ENCODE measurements at places on chromosomes 3 and 15. TPM values are rescaled to one million over a fixed set of nuclear protein-coding genes. Genes with fewer than 3 reads are reported as not detected.

The FETUB gene
- not detected for total RNA-seq

The KIF15 gene
- total RNA-seq: 10.6 TPM

The CADPS gene
- total RNA-seq: 3.3 TPM

The FAM43A gene
- 11.0 TPM for total RNA-seq

The UNC13C gene
- total RNA-seq: 2.7 TPM

The PLOD2 gene
- total RNA-seq: 86.0 TPM

The C3orf70 gene
- total RNA-seq: 3.0 TPM

The SLC28A1 gene
- total RNA-seq: 0.20 TPM

The C2CD4A gene
- not detected for total RNA-seq

The IFRD2 gene
- total RNA-seq: 40.2 TPM

The SNAPC5 gene
- total RNA-seq: 18.5 TPM

The KBTBD12 gene
- total RNA-seq: 0.07 TPM

The ATP13A5 gene
- not detected for total RNA-seq

The TM6SF1 gene
- not detected for total RNA-seq

The CD276 gene
- 178 TPM for total RNA-seq

- peak; percentile 45 for DNase-seq
Observed at GRCh38 chr15:65981837-65982626, 112.7 kb downstream of the RAB11A start.

- DNase-seq: no peak
Observed at GRCh38 chr3:193572426-193572908, 17.8 kb upstream of the ATP13A4 start.

GRCh38 chr3:163056874-163057497 lies 1560.4 kb downstream of the OTOL1 start:
- DNase-seq: peak; percentile 46

DNA sequence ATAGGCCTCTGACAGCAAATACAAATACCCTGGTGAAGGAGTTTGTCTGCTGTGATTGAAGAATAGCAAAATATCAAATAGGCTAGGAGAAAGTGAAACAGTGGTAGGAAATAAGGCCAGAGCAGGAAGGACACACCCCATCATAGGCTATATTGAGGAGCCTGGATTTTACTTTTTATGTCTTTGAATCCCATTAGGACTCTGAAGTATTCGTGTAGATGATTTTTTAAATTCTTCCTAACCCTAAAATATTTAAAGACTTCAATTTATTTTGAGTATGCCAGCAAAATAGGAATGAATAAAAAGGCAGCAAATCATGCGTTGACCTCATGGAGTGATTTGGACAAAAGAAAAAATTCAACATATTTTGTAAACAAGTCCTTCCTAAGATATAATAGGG lies 562.8 kb downstream of the NAALADL2 start:
- DNase-seq: no peak

GRCh38 chr15:69660114-69660513 lies 207.5 kb downstream of the RPLP1 start:
- no peak for DNase-seq

GRCh38 chr15:25739687-25740121 lies 123.4 kb downstream of the ATP10A start:
- DNase-seq: no peak

DNA sequence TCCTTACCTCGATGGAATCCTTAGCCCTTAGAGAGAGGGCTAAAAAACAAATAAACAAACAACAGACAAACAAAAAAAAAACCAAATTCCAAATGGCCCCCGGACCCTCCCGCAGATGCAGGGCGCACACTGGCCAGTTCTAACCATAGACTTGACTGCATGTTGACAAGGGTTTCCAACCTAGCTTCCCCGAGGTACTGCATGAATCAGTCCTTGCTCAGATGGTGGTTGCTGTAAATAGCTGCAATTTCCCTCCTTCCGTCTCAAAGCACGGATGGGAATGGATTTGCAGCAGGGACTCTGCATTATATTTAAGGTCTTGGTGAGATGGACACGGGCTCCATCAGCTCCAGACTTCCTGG lies 162.8 kb downstream of the CD47 start:
- no peak for DNase-seq

DNA sequence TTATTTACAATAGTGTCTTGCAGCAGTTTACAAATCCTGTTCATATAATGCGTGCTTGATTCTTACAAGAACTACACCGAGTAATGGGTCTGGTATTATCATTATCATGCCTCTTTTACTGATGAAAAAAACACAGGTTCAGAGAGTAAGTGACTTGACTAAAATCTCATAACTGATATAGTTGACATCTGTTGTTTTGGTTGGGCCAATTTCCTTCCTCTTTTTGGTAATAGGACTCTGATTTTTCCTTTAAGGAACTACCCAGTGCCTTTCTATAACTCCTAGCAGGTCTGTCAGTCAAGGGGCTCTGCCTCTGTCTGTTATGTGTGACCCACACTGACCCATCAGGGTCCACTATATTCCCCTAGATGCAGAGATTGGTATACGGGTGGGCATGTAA lies 14.6 kb upstream of the BLOC1S6 start:
- DNase-seq: no peak

DNA sequence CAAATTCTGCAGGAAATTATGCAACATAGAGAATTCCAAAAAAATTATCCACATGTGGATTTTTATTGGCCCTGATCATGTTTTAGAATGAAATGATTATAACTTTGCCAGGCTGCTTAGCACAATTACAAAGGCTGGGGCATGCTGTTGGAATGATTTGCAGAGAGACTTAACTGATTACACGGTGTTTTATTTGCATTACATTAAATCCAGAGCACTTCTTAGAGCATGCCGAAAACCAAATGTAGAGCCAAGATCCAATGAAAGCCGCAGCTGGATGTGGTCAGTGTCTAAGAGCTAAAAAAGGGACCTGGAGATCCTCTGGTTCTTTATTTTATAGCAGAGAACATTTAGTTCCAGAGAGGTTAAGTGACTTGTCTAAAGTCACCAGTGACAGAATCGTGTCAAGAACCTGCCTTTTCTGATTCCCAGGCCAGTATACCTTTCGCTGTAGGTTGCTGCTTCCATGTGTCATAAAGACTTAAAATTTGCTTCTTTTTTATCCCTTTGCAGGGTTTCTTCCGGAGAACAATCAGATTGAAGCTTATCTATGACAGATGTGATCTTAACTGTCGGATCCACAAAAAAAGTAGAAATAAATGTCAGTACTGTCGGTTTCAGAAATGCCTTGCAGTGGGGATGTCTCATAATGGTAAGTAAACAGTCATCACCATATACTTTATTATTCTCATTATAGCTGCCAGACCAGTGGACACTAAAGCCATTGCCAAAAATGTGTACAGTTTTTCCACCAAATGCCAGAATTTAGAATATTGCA lies 92.0 kb upstream of the TSEN2 start:
- no peak for DNase-seq

DNA sequence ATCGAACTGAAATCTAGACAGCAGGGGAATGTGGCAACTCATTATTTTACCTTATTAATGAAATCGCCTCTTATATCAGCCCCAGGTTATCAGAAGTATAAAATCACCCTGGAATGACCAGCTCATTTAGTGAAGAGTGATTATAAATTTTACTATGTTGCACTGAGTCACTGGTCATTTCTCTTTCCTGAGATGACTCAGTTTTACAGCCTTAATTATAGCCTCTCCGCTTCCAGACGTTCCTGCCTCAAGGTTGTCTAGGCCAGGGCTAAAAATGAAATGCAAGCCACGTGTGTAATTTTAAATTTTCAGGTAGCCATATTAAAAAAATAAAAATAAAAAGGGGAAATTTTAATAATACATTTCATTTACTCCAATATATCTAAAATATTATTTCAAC lies 33.3 kb downstream of the DET1 start:
- no peak for DNase-seq

GRCh38 chr3:64098670-64099069 lies 75.4 kb upstream of the PSMD6 start:
- no peak for DNase-seq

- DNase-seq: no peak
Observed at GRCh38 chr15:73709686-73710085, 25.5 kb downstream of the CD276 start.

GRCh38 chr3:58206406-58207011 lies 4.3 kb downstream of the DNASE1L3 start:
- DNase-seq: no peak

DNA sequence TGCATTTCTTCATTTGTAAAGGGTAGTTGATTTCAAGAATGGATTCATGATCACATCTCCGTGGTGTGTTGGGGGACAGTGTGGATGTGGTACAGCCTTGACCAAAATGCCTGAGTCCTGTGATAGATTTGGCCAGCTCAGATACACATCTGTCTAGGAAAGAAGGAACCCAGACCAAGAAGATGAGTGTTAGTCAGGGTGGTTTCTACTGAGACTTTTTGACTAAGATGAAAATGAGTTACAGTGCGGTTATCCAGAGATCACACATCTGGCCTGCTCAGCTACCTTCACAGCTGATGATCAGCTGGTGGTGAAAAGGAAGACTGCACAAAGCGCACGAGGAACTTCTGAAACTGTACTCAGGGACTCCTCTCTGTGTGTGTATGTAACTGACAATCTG lies 68.0 kb downstream of the FNDC3B start:
- no peak for DNase-seq

- DNase-seq: no peak
Observed at GRCh38 chr3:188272481-188273372, 118.8 kb downstream of the LPP start.

GRCh38 chr15:79640206-79640605 lies 208.1 kb downstream of the MINAR1 start:
- DNase-seq: no peak

- no peak for DNase-seq
Observed at GRCh38 chr3:11290743-11291680, 18.8 kb downstream of the ATG7 start.

DNA sequence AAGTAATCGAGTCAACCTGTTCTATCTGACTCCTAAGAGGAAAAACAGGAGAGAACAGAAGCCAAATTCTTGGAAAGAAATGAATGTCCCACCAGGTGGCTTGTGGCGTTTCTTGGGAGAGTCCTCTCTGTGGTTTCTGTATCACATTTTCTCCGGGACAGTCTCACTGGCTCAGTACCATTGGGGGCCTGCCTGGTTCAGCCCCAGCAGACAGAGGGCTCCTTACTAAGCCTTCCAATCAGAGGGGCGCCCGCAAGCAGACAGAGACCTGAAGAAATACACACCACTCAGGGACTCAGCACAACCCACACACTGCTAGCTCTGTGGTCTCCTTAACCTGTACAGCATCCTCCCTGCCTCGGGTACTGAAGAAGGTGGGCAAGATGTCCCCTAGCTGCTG lies 302.1 kb downstream of the TLE3 start:
- no peak for DNase-seq

GRCh38 chr3:157280786-157281185 lies 120.8 kb upstream of the CCNL1 start:
- no peak for DNase-seq

DNA sequence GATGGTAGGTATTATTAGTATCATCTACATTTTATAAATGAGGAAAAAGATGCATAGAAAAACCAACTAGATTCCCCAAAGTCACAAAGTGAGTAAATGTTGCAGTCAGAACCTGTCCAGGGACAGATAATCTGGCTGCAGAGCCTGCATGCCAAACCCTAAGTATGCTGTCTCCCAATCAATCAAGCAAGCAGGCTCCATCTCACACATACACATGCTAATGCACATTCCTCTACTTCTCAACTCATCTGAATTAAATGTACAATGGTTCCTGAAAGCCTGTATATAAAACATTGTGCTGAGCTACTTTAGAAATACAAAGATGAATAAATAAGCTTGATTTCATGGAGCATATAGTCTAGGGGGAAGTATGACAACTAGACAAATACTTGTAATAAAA lies 101.0 kb downstream of the CBLB start:
- no peak for DNase-seq

DNA sequence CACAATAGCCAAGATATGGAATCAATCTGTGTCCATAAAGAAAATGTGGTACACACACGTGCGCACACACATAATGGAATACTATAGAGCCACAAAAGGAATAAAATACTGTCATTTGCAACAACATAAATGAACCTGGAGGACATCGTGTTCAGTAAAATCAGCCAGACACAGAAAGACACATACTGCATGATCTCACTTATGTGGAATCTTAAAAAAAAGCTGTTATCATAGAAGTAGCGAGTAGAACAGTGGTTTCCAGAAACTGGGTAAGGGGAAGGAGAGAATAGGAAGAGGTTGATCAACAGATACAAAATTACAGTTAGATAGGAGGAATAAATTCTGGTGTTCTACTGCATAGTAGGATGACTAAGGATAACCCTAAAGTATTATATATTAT lies 11.1 kb downstream of the ATOSA start:
- DNase-seq: no peak

DNA sequence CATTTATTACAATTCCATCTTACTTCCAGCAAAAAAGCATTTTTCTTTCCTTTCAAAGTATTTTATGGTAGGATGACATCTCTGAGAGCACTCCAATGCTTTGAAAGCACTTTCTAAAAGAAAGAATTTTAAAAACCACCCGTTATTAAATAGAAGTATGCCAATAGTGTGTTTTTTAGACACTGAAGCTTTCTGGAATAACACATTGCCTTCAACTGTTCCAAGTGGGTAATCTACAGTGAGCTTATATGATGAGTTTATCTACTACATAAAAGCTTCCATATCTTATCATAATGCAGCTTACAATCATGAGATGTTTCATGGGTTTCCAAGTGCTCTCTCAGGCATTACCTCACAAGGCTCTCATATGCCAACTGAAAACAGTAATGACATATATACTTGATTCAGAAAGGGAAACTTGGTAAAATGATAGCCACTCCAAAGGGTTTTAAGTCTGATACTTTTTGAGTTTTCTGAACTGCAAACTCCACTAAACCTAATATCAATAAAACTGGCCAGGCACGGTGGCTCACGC lies 14.1 kb downstream of the CMTM6 start:
- no peak for DNase-seq

- DNase-seq: no peak
Observed at GRCh38 chr3:105504440-105504951, 137.8 kb downstream of the ALCAM start.

DNA sequence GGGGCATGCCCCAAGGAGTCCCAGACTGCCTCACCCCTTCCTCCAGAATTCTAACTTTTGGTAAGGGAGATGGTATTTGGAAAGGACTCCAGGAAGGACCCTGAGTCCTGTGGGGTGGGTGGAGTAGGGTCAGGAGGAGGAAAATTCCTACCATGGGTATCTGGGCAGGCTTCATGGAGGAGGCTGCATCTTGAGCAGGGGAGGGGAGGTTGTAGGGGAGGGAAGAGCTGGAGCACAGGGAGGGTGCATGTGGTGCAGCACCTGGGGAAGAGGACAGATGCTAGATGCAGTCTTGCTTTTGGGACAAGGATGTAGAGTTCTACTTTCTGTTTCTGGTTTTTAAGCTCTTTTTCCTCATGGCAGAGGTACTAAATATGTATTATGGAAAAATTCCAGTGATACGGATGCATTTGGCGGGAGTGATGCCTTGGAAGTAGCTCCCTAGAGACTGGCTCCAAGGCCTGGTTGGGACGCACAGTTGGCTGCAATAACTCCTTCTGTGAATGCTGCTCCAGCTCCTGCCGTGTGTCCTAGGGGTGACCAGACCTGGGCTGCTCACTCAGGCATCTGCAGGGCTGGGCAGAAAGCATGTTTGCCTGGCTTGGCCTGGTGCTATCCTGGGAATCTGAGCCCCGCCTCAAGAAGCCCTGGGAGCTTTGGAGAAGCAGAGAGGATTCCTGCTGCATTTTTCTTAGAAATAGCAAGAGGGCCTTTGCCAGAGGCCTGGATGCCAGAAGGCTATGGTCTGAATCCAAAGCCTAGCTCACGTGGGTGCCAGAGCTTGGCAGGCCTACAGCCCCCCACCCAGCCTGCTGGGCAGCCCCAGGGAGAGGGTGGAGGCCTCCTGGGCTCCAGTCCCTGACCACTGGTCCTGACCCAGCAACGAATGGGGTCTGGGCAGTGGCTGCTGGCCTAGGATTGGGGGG lies 10.1 kb downstream of the SEMA3F start:
- DNase-seq: no peak

GRCh38 chr3:40109641-40110490 lies 199.6 kb upstream of the EIF1B start:
- DNase-seq: no peak

Measured in mesothelial cell of epicardium (in vitro differentiated cells).